IPS DF 6.9 (cell line): ENCODE measurements at places on chromosomes 2 and 18.

- DNase-seq: no peak
Observed at GRCh38 chr2:135299658-135300244, 231.3 kb downstream of the ZRANB3 start.

- DNase-seq: no peak
Observed at GRCh38 chr2:54755641-54756326, 32.3 kb downstream of the EML6 start.

- no peak for DNase-seq
Observed at GRCh38 chr2:52308156-52308555, 1276.2 kb upstream of the NRXN1 start.

- no peak for DNase-seq
Observed at GRCh38 chr2:134252092-134252750, 1.7 kb upstream of the MGAT5 start.

DNA sequence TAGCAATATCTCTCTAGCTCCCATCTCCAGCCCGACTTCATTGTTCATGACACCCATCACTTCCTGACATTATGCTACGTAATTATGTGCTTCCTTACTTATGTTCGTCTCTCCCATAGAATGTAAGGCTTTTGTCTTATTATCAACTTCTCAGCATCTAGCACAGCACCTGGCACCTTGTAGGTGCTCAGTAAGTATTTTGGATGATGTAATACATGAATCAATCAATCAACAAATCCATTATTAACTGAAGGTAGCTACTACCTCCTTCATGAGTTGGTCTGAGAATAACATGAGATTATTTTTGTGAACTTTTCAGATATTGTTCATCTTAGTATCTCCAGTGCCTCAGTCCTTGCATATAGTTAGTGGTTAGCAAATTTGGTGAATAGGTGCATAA is 109.3 kb downstream of the EN1 start:
- DNase-seq: no peak
